IMR-90 (cell line): ENCODE measurements at places on chromosomes 3 and 15. TPM values are rescaled to one million over a fixed set of nuclear protein-coding genes. Genes with fewer than 3 reads are reported as not detected.

GOLGA6L6 gene
- total RNA-seq, result not detected in 2 replicates

MME gene
- total RNA-seq, result 19.4 and 22.8 TPM in 2 replicates

PARP3 gene
- 14.4 and 16.3 TPM in 2 replicates for total RNA-seq

A4GNT gene
- total RNA-seq, result not detected in 2 replicates

EPB42 gene
- not detected in 2 replicates for total RNA-seq

POC1A gene
- total RNA-seq, result 8.3 and 10.6 TPM in 2 replicates

DNA sequence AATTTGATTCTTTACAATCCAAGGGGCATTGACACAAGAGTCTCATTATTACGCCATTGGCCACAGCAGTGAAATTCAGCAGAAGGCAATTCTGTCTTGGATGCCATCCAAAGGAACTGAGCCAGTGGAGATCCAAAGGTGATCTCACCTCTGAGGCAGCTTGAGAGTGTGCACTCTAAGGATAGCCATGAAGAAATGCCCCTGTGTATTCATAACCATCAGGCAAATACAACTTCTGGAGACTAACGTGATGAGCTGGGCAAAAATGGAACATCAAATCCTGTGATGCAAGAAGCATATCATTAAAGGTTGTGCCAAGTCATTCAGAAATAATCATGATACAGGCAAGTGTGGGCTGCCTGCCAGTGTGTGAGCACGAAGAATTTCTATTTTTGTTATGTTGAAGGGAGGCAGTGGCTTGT is 41.4 kb downstream of the ROBO2 start:
- DNase-seq, result peak; percentile 67

- DNase-seq, result no peak
These were observed 25.1 kb upstream of the ANKRD34C start for GRCh38 chr15:79257454-79257853.

DNA sequence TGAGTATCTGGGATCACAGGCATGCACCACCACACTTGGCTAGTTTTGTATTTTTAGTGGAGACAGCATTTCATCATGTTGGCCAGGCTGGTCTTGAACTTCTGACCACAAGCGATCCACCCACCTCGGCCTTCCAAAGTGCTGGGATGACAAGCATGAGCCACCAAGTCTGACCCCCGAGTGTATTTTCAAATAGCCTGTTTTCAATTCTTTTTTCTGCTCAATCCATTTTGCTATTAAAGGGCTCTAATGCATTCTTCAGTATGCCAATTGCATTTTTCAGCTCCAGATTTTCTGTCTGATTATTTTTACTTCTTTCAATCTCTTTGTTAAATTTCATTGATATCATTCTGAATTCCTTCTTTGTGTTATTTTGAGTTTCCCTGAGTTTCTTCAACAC is 5.8 kb downstream of the OR5H6 start:
- no peak for DNase-seq

- DNase-seq, result peak; percentile 93
These were observed 9.8 kb downstream of the PLEKHO2 start for GRCh38 chr15:64851503-64851840.

DNA sequence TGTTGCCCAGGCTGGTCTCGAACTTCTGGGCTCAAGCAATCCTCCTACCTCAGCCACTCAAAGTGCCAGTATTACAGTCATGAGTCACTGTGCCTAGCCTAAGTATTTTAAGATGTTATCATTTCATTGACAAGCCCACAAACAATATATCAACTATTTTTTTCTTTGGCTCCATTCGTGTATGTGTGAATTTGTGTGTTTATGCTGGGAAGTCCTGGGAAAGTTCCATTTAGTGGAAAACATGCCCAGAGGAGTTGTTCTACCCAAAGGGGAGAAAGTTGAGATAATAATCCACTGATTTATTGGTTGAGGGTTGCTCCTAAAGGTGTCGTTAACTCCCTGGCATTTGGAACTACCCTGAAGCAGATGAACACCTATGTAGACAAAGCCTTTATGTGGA is 58.8 kb downstream of the KIF9 start:
- no peak for DNase-seq

- peak; percentile 92 for DNase-seq
These were observed 783 bp downstream of the RNF168 start for GRCh38 chr3:196502775-196503195.

- DNase-seq, result no peak
These were observed 36.0 kb downstream of the BTLA start for GRCh38 chr3:112463250-112463649.

- DNase-seq, result peak; percentile 76
These were observed 37.7 kb downstream of the PLD1 start for GRCh38 chr3:171772427-171773056.

DNA sequence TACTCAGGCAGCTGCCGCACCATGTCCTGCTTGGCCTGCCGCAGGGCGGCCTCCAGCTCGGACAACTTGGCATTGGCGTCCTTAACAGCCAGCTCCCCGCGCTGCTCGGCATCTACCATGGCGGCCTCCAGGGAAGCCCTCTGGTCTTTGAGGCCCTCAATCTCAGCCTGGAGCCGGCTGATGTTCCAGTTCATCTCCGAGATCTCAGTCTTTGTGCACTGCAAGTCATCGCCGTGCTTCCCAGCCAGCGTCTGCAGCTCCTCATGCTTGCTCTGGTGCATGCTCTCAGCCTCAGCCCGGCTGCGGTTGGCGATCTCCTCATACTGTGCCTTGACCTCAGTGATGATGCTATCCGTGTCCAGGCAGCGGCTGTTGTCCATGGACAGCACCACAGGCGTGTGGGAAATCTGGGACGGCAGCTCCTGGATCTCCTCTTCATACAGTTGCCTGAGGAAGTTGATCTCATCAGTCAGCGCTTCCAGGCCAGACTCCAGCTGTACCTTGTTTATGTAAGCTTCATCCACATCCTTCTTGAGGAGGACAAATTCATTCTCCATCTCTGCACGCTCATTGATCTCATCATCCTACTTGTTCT is 15.5 kb upstream of the PSTPIP1 start:
- peak; percentile 61 for DNase-seq

GRCh38 chr3:107657971-107658370 is 135.2 kb downstream of the BBX start:
- peak; percentile 70 for DNase-seq

DNA sequence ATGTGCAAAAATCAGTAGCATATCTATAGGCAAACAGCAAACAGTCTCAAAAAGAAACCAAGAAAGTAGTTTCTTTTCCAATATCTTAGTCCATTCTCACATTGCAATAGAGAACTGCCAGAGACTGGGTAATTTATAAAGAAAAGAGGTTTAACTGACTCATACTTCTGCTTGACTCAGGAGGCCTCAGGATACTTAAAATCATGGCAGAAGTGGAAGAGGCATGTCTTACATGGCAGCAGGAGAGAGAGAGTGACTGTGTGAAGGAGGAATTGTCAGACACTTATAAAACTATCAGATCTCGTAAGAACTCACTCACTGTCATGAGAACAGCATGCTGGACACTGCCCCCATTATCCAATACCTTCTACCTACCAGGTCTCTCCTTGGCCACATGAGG is 327.9 kb upstream of the EPHA3 start:
- no peak for DNase-seq

GRCh38 chr3:58111513-58112184 is 99.1 kb downstream of the DNASE1L3 start:
- no peak for DNase-seq

DNA sequence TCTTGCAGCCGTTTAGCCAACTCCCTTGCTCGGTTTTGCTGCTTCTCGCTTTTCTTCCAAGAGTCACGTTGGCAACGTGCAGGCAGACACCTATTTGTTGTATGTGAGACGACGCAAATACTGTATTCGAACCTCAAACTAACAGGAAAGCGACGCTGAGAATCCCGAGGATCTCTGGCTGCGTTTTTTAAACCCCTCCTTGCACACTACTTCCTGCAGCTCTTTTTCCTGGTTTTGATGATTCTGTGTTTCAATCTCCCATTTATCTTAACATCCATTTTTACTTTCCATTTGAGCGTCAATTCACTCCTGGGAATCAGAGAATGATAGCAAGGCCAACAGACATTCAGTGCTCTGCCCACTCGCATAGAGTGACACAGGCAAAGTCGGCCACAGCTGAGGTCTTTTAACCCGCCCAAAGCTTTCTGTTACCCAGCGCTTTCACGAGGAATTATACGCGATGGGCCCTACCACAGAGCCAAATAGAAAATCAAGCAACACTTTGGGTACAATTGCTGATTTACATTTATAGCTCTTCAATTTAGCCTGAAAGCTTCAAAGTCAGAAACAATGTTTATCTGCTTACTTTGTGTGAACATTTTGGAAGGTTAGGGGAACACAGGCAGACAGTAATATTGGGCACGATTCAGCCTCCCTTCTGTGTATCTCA is 1.6 kb upstream of the ANXA2 start:
- DNase-seq, result no peak

DNA sequence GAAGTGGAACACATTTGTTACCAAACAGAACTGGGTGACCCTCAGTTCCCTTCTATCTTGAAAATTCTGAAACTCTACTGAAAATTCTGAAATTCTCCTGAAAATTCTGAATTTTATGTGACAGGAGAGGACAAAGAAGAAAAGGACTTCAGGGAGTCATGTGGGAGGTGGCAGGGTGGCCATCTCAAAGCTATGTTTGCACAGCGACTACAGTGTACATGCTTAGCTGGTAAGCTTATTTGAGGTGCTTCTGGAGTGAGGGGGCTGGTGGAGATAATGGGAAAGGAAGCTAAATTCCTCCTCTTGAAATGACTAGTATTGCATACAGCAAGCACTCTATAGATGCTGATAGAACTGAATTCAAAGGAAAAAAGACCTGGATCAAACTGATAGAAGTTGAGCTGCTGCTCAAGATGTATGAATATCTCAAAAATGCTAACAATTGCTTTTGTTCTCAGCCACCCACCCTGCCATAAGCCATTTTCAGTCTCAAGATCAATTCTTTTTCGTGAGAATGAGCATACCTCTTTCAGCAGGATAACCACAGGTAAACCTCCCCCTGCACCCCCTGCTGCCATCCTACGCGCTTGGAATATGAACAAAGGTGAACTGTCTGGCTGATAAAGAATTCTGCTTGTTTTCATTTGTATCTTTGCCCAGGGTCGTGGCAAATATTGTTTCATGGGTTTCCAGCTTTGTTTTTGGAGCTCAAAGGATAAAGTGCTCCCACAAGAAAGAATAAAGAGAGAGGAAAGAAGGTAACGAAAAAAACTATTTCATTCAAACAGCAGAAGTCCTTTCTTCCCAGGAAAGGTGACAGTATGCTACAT is 16.6 kb upstream of the ARHGEF3 start:
- DNase-seq, result no peak
